ENCODE measurements at places on chromosomes 2 and 18.

DNA sequence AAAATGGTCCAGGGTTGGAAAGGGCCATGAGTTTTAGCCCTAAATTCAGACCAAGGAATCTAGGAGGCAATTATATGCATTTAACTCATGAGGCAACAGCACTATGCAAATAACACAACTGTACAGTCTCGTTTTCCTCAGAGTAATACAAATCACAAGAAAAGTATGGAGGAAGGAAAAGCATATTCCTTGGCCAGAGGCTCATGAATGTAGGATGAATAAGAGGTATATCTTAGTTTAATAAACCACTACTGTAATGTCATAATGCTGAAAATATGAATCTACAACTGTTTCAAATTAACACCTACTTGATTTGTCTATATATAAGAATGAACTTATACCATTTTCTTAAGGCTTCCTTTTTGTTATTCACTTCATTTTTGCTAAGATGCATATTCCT is 252.5 kb upstream of the TANK start:
- DNase-seq = no peak

- no peak for DNase-seq
Measured at GRCh38 chr2:103364177-103364576, 602.3 kb downstream of the TMEM182 start.

GRCh38 chr18:73636355-73636754 is 511.3 kb downstream of the FBXO15 start:
- no peak for DNase-seq

- no peak for DNase-seq
Measured at GRCh38 chr2:184336688-184337087, 261.6 kb upstream of the ZNF804A start.

DNA sequence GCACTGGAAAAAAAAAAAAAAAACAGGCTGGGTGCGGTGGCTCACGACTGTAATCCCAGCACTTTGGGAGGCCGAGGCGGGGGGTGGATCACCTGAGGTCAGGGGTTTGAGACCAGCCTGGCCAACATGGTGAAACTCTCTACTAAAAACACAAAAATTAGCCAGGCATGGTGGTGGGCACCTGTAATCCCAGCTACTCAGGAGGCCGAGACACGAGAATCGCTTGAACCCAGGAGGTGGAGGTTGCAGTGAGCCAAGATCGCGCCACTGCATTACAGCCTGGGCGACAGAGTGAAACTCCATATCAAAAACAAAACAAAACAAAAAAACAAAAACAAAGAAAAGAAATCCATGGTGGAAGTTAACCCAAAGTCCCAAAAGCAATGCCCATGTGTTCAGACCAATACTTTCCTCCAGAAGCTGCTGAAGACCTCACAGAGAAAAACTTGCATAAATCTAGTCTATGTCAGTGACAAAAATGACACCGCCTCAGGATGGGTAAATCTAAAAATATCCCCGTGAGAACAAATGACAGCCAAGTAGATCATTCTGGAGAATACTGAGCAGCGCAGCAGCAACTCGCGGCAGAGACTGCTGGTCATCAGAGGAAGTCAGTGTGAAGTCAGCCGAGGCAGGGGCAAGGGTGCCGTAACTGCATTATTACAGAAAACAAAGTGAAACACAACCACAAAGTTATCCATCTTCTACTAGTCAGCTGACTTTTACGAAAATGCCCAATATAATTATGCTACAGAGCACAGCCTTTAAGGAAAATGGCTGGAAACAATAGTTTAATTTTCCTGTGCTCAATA is 41.0 kb downstream of the LPIN2 start:
- DNase-seq = peak; percentile 87

DNA sequence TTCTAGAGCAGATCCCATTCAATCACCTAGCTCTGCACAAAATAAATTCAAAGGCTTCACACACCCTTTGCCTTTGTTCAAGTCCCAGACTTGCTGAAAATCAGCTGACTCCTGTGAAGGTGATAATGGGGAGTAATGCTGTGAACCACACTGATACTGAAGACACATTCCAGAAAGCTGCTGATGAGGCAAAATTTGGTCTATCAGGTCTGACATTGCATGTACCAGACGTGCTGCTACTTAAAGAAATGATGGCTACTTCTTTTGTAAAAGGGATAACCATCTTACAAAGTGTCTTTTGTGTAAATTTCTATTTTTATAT is 7.8 kb upstream of the CTIF start:
- no peak for DNase-seq

DNA sequence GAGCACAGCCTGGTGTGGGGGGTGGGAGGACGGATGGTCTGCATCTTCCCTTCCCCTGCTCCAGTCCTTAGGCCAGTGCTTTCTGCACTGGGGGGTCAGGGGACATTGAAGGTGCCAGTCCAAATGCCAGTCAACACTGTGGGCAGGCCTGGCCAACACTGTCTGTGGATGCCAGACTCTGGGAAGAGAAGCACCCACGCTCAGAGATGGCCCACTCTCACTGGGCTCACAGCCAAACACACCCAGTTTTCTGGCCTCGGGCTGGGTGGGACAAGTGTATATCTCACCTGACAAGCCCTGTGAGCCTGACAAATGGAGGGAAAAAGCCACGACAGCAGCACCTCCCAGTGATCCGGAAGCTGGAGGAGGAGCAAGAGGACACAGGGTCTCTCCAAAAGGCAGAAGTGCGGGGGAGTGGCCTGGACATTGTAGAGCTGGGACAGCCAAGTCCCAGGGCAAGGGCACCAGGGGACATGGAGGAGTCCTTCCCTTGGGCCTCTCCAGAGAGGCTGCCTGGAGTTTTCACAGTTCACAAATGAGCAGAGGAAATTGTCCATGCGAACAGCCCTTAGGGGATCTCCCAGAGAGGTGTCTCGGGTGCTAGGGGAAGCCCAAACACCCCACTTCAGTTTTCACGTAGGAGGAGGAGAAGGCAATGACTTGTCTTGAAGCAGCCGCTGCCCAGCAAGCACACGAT is 79.3 kb downstream of the SDC1 start:
- DNase-seq = no peak

- DNase-seq = no peak
Measured at GRCh38 chr18:68778280-68778886, 19.5 kb upstream of the CCDC102B start.

DNA sequence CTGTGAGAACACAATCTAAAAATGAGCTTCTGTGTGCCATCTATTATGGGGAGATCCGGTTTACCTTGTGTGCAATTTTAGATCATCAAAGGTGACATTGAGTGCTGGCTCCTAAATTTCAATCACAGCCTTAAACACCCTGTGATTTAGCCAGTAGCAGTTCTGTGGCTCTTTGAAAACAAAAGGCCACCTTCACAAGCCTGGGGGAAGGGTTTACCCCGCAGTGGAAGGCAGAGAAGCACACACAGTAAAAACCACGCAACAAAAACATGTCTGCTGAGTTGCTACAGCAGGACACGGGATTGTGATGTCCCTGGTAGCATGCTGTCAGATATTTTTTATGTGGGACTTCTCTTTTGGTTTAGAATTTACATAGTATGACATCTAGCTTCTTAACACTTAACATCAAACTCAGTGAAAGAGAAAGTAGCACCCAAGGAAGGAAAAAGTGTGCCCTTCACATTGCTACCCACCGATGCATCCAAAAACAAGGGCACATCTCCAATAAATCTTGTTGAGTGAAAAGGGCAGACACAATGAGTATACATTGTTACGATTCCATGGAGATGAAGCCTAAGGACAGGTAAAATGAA is 56.1 kb upstream of the RNF152 start:
- no peak for DNase-seq

DNA sequence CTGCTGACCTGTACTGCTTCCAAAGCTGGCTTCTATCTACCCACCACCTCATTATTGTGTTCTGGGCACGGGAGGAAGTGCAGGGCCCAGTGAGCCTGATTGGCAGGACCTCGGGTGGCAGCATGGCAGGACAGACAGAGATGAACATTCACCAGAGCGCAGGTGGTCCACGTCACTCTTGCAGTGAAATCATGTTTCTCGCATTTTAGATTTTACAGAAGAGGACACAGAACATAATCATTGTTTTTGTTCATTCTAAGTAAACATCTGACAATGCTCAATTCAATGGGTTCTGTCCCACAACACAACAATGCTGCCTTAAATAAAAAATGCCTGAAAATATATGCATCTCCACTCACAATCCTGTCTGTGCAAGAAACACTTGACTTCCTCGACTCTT is 11.5 kb upstream of the BIN1 start:
- DNase-seq = no peak

- DNase-seq = no peak
Measured at GRCh38 chr2:147247749-147248148, 597.1 kb upstream of the ACVR2A start.

DNA sequence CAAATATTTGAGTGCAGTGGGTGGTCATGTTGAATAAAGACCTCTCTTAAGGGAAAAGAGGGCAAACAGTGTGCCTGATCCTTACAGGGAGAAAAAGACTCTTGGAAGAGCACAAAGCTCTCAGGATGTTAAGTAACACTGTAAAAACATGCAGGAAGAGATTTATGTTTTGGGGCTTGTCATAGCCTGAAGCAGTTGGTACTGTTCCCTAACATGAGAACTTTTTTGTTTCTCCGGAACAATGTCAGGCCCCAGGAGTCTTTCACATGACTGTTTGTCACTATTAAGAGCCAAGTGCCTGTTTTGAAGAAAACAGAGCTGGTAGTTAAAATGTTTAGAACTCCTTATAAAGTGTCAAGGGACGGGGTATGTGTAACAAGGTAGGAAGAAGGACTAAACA is 83.7 kb upstream of the B3GNT2 start:
- DNase-seq = no peak

- no peak for DNase-seq
Measured at GRCh38 chr2:50379351-50379750, 652.6 kb downstream of the NRXN1 start.

All from CD4-positive, alpha-beta T cell treated with Interleukin-15 for 1 hour (primary cell).